A549 treated with GW870086 at 1 μM for 4 hours (cell line): ENCODE measurements at places on chromosomes 2 and 18. TPM values are rescaled to one million over a fixed set of nuclear protein-coding genes. Genes with fewer than 3 reads are reported as not detected.

BOK gene
- 23.4 to 34.1 TPM (median 33.3 TPM) in 5 replicates for total RNA-seq

VWC2L gene
- total RNA-seq = not detected in 5 replicates

ANKRD30BL gene
- not detected in 5 replicates for total RNA-seq

TPO gene
- total RNA-seq = 0.07 to 0.27 TPM (median 0.08 TPM) in 3 of 5 replicates, not detected in the others

CFC1 gene
- 0.09 TPM in 1 of 5 replicates, not detected in the others for total RNA-seq

TWIST2 gene
- 9.9 to 17.5 TPM (median 16.6 TPM) in 5 replicates for total RNA-seq

CREG2 gene
- total RNA-seq = 7.5 to 16.5 TPM (median 13.6 TPM) in 5 replicates

DCC gene
- total RNA-seq = not detected in 5 replicates

DLX1 gene
- total RNA-seq = 2.0 to 3.4 TPM (median 3.1 TPM) in 5 replicates

KCNG2 gene
- not detected in 5 replicates for total RNA-seq

SERPINB10 gene
- total RNA-seq = not detected in 5 replicates

SPRED2 gene
- 29.8 to 37.6 TPM (median 34.2 TPM) in 5 replicates for total RNA-seq

RPRM gene
- 0.11 TPM in 1 of 5 replicates, not detected in the others for total RNA-seq

ZNF2 gene
- 2.6 to 4.5 TPM (median 3.4 TPM) in 5 replicates for total RNA-seq

CCDC85A gene
- total RNA-seq = 0.10 to 0.23 TPM (median 0.19 TPM) in 5 replicates

ADD2 gene
- 18.8 to 27.9 TPM (median 24.0 TPM) in 5 replicates for total RNA-seq

GPAT2 gene
- not detected in 5 replicates for total RNA-seq

UNC80 gene
- total RNA-seq = not detected in 5 replicates
